ENCODE measurements at places on chromosomes 5 and 9.
A peak's percentile ranks its signal among the peaks of the same experiment; 100 is the strongest.

GRCh38 chr9:117379341-117379740 lies 35.5 kb downstream of the ASTN2 start:
- DNase-seq: no peak

DNA sequence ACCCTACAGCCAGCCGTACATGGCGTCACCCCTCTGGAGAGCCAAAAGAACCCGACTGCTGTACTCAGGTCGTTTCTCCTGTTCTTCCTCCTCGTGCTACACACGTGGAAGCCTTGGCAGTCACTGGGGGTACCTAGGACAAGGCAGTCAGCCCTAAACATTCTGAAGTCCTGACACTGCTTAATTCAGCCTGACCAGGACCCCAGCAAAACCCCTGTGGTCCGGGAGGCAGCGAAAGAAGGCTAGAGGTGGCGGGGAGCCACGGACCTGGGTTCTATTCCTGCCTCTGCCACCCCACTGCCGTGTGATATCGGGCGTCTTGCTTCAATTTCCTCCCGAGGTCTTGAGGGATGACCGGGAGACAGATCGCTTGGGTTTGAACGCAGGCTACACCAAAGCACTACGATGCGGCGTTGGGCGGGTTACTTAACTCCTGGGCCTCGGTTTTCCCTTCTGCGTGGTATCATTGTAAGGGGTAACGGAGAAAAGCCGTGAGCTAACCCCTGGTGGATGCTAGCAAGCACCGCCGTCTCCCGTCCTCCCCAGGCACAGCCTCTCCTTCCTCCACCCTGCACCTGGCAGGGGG lies 429 bp upstream of the ARL10 start:
- no peak for DNase-seq

GRCh38 chr9:109403766-109404320 lies 83.0 kb upstream of the EPB41L4B start:
- no peak for DNase-seq

- DNase-seq: no peak
Measured at GRCh38 chr9:113467183-113467582, 3.7 kb downstream of the RGS3 start.

DNA sequence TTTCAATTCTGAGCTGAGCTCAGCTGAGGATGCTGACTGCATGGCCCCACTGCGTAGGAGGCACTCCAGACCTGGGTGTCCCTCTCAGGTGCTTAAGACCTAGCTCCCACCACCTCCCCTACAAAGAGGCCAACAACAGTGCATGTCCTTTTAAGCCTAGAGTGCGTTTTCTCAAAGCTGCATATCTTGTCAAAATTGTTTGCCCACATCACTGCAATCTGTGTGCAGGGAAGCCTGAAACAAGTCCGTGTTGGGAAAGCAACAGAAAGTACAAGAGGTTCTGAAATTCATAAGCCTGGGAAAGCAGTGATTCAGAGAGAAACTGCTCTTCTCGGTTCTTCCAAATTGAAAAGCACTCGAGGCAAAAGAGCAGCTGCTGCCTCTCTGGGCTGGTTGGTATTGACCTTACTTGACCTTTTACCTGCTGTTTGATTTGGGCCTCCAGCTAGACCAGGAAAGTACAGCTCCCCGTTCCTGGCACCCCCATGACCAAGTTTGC lies 238.4 kb downstream of the NR2F1-AS1 start:
- no peak for DNase-seq

DNA sequence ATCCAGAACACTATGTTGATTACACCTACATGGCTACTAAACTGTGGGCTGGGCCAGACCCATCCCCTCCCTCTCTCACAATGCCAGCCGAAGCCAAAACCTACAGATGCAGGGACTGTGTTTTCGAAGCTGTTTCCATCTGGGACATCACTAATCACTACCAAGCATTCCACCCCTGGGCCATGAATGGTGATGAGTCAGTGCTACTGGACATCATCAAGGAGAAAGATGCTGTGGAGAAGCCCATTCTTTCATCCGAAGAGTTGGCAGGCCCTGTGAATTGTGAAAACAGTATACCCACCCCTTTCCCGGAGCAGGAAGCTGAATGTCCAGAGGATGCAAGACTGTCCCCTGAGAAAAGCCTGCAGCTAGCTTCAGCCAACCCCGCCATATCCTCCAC lies 65.0 kb downstream of the ZNF462 start:
- no peak for DNase-seq

DNA sequence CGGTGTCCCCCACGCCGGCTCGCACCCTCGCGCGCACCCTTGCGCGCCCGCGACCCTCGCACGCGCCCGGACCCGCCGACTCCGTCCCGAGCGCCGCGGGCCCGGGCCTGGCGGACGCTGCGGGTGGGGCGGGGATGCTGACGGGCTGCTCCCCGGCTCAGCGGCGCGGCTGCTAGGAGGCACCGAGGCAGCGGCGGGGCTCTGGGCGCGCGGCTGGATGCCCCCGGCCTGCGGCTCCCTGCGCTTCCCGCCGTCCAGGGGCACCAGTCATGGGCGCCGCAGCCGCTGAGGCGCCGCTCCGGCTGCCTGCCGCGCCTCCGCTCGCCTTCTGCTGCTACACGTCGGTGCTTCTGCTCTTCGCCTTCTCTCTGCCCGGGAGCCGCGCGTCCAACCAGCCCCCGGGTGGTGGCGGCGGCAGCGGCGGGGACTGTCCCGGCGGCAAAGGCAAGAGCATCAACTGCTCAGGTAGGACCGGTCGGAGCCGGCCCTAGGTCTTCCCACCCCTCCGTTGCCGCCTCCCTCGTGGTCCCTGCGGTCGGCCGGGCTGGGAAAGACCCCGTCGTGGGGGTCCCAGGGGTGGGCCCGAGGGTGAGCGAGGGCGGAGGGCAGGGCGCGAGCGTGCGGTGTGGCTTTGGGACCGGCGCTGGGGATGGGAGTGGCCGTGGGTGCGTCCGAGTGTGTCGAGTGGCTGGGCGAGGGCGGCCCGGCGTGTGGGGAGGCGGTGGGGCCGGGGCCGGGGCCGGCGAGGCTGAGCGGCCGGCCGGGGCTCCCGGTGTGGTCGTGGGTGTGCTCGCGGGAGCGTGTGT lies 530 bp downstream of the TMEFF1 start:
- peak; percentile 46 for DNase-seq

Data from HuH-7 (cell line).